ENCODE measurements at places on chromosomes 1 and 21.
A peak's percentile ranks its signal among the peaks of the same experiment; 100 is the strongest.

GRCh38 chr1:202283379-202283844 lies 58.3 kb downstream of the UBE2T start:
- no peak for DNase-seq

- no peak for DNase-seq
Observed at GRCh38 chr1:152756872-152757271, 953 bp upstream of the KPRP start.

GRCh38 chr1:231940701-231941100 lies 314.1 kb downstream of the DISC1 start:
- peak; percentile 76 for DNase-seq

GRCh38 chr1:9121496-9122409 lies 7.1 kb downstream of the GPR157 start:
- DNase-seq, result no peak

DNA sequence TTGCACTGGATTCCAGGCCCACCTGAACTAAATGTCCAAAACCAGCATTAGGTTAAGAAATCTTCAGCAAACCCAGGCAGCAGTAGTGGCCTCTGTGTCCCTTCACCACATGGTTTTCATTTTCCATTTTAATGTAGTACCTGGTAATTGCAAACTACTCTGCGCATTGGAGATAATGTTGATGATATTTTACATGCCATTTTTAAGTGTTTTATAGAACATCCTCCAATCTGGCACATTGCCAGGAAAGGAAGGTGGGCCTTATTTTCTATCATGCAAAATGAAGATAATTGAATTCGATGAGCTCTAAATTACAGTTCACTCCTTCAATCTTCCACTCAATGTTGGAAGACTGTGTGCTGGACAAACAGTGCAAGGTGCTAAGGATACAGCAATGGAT lies 89.5 kb downstream of the ZC3H11B start:
- no peak for DNase-seq

DNA sequence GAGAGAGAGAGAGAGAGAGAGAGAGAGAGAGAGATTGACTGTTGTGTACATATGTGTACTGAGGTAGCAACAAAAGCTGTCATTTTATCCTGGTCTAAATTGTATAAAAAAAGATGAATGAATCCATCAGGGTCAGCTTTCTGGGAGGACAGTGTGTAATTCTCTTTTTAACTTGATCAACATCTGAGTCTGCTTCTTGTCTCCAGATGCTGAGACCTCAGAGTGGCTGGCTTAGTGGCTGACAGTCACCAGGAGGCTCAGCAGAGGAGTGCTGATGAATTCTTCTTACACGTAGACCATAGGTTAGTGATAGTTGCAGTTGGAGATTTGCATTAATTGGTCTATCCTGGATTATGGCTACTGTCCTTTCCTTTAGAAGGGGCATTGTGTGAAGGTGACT lies 28.5 kb upstream of the PLXNA2 start:
- DNase-seq, result peak; percentile 29

DNA sequence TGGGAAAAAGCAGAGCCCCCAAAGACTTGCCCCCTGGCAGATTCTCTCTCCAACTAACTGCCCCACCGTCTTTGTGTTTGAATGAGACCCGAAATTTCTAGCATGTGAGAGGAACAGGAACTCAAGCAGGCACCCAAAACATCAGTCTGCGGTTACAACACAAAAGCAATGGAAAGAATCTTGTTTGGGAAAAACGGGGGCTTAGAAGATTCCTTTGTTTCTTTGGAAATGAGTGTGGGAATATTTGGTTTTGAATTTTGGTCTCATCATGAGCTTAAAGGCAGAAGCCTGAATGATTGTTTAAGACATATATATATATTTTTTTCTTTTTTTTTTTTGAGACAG lies 188.9 kb upstream of the TMEM51 start:
- no peak for DNase-seq

DNA sequence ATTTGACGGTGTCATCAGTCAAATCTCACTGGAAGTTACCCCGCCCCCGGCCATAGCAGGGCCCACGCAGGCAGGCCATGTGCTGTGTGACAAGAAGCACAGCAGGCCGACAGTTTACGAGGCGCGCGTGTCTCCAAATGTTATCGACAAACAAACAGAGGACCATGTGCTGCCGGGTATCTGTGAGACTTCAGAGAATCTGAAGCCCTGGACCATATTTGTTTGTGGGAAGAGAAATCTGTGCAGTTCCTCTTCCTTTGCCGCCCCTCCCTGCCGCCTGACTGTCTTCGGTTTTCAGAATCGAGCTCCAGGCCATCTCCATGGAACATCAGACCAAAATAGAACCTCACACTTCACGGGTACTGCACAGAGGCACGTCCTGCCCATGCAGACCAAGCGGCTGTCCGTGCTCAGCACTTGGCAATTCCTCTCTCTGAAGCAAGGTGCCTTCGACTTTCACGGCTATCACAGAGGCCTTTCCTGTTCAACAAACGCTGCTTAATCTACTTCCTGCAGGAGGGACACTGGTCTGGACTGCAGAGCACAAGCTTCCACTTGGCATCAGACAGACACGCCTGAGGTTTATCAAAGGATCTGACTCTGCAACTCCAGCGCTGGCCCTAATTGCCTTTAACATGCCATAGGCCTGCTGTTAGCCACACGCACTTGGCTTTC lies 135.7 kb upstream of the KRTAP19-8 start:
- no peak for DNase-seq

DNA sequence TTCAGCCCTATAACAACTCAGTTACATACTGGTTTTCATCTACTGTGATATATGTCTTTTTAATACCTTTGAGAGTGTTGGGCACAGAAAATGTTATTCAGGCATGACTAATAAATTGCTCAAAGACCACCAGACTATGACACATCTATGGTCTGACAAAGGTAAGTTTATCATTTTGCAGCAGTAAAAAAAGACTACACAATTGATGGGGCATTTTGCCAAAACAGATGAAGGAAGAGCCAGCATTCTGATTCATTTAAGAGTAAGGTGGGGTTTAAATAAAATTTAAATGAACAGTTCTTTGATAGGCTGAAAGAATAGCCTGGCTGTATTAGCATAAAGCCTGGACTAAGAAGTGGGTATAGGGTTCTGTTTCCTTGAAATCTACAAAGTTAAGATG lies 8.8 kb upstream of the RNPC3 start:
- no peak for DNase-seq

- no peak for DNase-seq
Observed at GRCh38 chr21:34313116-34313515, 50.7 kb upstream of the KCNE2 start.

DNA sequence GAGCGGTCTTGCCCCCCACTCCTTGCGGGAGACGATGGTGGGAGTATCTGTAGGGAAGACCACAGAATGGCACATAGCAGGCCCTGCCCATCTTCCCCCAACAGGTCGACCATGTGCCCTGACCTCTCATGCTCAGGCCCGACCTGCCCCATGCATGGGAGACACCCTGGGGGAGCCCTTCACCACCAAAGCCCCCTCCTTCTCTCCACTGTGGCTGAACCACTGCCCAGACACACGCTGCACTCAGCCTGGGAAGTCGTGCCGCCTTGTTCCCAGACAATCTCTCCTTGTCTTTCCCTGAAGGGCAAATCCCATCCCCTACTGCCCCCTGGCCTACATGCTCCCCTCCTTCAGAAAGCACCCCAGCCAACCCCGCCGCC lies 5.5 kb downstream of the PGLYRP3 start:
- DNase-seq, result no peak

DNA sequence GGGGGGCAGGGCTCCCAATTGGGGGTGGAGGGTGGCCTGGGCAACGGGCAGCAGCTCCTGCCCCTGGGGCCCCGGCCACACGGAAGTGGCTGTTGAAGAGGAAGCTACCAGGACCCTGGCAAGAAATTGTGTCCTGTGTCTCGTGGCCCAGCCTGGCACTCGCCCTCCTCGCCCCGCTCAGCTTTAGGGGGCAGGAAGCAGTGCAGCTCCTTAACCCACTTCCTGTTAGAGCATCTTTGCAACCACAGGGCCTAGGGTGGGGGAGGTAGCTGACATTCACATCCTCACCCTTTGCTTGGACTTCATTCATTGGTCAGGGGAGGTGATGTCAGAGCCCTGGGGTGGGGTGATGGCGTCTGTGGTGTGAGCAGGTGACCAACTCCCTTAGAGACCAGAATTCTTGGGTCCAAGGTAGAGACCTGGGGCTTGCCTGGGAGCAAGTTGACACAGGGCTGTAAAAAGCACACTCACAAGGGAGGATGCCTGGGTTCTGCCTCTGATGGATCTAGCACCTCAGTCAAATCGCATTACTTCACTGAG lies at the start of gene ARHGAP30:
TSS of gene ARHGAP30 (minus strand) at position 161 of the 540 bp plus-strand sequence. CDS start 267 bp downstream, outside the sequence.
- DNase-seq, result no peak

DNA sequence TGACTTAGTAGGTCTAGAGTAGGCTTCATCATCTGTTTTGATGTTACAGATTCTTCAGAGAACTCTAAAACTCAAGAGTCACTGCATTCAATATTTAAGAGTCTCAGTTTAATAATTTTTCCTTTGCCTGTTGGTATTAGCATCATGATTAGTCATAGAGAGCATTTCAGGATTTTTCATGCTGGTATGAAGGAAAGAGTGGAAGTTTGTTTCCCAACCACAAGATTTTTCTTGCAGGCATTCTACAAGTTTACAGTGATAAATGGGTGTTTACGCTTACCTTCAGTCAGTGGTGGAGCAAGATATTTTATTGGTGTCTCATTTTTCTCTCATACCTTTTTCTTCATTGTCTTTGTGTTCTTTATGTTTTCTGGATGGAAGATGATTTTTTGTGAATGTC lies 58.4 kb upstream of the MYOCOS start:
- no peak for DNase-seq

DNA sequence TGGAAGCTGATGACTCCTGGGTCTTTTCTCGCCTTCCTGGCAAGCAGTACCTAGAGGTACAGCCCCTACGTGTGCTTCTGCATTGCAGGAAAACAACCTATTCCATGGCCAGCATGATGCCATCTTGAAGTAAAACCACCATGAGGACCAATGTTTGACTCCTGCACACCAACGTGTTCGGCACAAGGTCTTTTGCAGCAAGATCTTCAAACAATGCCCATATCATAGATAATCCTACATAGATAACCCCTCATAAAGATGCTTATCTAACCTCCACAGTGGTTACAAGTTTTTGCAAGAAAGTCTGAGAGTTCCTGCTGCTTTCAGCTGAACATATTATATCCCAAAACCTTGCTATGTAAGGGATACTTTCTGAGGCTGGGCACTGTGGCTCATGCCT lies 141.1 kb upstream of the MAP1LC3C start:
- no peak for DNase-seq

DNA sequence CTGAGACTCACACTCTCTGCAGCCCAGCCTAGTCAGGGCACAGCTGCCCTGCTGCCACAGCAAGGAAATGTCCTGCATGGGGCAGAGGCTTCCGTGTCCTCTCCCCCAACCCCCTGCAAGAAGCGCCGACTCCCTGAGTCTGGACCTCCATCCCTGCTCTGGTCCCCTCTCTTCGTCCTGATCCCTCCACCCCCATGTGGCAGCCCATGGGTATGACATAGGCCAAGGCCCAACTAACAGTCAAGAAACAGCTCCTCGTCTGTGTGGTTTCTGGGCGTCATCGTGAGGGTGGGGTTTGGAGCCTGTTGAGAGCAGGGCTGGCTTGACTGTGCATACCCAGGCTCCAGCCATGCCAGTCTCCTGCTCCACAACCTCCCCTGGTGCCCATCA lies 19.5 kb downstream of the FAAH start:
- DNase-seq, result no peak

DNA sequence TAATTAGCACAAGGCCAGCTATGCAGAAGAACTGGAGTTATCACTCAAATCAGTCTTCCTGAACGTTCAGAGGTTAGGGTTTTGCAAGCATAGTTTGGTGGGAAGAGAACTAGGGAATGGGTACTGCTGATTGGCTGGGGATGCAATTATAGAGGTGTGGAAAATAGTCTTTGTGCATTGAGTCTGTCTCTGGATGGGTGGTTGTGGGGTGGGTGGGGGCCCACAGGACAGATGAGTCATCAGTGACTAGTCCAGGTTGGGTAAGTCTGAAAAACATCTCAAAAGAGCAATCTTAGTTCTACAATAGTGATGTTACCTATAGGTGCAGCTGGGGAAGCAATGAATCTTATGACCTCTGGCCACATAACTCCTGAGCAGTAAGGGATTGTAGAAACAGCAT lies 89.7 kb upstream of the HMCN1 start:
- no peak for DNase-seq

Data from NCI-H524 treated with DMSO at 0.1 percent for 48 hours (cell line).